CD4-positive, alpha-beta T cell (primary cell): ENCODE measurements at places on chromosomes 7 and 10.

DNA sequence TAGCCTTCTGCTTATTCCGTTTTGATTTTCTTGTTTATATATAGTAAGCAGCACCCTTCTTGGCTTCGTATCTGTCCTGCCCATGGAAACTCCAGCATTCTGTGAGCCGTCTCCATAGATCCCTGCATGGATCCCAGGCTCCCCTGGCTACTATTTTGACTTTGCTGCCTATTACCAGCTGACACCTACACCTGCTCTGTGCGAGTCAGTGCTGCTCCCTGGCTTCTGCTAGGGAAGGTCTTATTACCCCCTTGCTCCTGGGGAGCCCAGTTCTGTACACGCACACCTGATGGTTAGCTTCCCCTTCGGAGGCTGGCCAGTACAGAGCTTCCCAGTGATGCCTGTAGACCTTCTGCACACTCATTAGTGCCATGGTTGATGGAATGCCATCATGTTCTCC, 35.4 kb downstream of the NACAD start:
- no peak for DNase-seq

GRCh38 chr10:112532189-112532588, 85.2 kb downstream of the VTI1A start:
- no peak for DNase-seq

- no peak for DNase-seq
These were observed 2.7 kb upstream of the PGAM2 start for GRCh38 chr7:44068054-44068453.

DNA sequence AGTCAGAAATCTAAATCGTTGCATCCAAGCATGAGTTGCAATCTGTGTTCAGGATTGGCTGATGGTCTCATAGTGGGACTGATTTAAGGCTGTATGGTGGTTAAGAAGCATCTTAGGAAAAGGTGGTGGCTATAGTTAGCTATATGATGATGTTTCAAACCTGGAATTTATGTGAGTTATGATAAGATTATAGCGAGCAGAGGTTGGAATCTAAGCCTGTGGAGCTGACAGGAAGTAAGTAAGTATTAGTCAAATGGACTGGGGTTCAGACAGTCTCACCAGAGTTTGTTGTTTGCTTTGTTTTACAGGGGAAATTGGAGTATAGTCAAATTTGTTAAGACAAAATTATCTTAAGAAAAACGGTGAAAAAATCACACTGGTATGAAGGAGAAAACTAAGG, 56.7 kb downstream of the ANKRD7 start:
- DNase-seq: no peak

DNA sequence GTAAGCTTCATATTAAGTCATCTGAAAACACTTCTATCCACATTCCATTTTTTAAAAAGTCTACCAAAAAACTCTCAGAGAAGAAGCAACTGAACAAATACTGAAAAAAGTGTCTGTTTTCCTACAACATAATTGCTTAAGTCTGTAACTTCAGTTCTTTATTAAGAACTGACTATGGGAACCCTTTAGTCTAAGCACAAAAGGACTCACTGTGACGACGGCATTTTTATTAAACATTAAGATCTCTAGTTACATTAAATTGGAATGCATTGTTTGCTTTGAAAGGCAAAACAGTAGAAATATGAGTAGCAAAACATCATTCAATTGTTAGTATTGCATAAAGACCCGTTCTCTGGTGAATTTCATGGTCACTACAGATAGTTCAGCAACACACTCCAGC, 5.8 kb upstream of the FAM3C start:
- no peak for DNase-seq

- DNase-seq: no peak
These were observed 1307.7 kb upstream of the LRRTM3 start for GRCh38 chr10:65618126-65618525.

DNA sequence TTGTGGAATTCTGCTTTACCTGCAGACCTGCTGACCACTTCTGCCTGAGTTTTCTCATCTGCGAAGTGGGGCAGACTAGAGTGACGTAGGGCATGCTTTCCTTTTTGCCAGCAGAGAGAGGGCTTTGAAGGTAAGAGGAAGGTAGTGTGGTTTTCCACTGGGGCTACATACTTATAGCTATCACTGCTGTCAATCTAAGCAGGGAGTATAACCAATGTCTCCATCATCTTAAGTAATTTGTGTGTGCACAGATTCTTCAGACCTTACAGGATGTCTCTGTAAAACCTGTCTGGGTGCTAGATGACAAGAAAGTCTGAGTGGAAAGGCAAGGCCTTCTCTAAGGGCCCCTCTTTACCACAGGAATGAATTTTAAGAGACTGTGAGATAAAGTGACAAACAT, 106.8 kb downstream of the RBM20 start:
- DNase-seq: peak; percentile 20

- DNase-seq: no peak
These were observed 38.3 kb downstream of the PRF1 start for GRCh38 chr10:70564113-70564725.

DNA sequence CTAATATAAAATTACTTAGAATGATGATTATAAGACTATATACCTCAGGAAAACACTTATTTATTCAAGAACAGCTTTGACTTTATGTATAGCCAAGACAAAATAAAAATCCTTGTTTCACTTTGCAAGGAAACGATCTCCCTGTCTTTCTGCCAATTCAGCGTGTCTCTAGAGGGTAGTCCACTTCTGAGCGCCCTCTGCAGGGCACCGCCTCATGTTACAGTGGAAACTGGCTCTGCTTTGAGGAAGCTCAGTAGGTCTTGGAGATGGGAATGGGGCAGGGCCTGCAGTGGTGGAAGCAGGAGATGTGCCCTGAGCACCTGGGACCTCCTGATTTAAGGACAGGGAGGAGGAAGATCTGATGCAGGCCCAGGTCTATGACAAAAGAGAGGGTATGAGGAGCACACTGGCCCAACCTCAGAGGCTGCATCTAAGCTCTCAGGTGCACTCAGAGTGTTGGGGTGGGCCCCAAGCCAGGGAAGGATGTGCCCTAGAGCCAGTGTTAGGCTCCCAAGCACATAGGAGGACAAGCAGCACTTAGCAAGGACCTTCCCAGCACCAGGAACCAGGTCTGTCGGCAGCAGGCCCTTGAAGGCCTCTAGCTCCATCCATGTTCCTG, 481.0 kb downstream of the TNS3 start:
- no peak for DNase-seq

DNA sequence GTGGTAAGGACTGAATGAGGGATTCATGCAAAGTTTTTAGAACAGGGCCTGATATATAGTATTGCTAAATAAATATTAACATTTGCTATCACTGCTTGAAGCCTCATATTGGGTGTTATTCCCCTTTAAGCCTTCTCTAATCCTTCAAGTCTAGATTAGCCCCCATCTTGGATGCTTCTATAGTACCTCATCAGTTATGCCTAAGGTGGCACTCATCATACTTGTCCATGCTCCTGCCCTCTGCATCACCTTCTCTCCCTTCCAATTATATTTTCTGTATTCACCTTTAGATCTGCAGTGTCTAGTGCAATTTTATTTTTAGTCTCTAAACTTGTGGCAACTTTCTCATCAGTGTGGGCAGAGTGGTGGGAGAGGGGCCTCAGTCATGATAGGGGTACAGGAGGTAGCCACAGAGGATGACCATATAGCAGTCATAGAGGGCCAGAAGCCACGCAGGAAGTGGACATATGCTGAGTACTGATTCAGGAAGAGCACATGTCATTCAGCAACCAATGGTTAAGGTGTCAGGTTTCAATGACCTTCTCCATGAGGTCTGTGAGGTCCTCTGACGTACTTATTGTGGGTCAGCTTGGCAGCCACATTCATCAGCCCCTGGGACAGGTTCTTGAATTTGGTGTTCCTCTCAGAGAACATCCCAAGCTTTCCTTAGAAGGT, 2.5 kb downstream of the ENTPD1 start:
- no peak for DNase-seq
